Bone marrow (tissue), 2 donors: ENCODE measurements at places on chromosomes 7 and 10.

GRCh38 chr10:94351089-94351488, 11.7 kb downstream of the NOC3L start:
- DNase-seq: no peak

- DNase-seq: no peak
These were observed 5.7 kb downstream of the GATA3 start for GRCh38 chr10:8060010-8060703.

DNA sequence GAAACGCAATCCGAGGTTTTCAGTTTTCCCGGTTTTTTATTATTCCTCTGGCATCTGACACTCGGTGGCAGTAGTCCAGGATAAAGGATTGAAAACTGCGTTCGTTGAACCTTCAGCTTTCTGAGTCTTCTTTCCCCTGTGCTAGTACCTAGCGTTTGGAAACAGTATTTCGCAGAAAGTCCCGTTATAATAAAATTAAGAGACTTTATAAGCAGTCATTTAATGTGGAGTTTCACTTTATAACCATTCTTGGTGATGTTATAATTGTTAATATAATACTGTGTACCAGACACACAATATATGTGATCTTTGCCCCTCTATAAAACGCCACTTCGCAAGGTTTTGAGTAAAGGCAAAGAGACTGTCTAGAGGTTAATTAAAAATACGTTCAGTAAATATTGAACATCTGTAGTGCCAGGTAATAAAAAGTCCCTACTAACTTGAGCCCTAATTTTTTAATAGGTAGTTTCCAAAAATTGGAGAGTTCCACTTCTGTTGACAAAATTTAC, 874 bp downstream of the CISD1 start:
- DNase-seq: no peak

DNA sequence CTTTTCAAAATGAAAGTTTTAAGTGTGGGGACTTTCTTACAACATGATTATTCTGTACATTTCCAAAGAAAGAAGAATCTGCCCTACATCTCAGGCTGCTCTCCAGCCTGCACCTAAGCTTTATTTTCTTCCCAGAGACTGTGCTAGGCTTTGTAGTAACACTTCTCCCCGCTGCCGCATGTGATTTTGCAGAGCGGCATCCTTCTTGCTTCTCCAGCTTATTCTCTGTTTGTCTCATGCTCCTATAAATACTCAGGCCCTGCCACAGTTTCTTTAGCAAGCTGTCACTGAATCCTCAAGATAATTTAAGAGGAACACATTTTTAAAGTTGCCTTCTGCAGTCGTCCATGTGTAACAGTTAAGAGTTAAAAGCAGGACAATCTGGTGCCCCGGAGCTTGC, 53.5 kb downstream of the INSYN2A start:
- no peak for DNase-seq

DNA sequence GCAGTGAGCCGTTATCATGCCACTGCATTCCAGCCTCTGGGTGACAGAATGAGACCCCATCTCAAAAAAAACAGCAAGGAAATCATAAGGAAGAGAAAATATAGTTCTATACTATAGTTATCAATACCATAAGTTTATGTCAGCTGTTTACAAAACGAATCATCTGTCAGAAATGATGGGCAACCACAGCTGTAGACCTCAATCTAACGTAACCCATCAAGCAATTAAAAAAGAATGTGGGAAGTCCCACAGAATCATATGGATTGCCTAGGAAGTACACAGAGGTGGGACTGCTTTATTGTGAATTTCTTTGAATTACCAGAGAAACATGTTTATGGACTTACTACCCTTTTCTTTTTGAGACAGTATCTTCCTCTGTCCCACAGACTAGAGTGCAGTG, 6.9 kb downstream of the NRBF2 start:
- DNase-seq: no peak

DNA sequence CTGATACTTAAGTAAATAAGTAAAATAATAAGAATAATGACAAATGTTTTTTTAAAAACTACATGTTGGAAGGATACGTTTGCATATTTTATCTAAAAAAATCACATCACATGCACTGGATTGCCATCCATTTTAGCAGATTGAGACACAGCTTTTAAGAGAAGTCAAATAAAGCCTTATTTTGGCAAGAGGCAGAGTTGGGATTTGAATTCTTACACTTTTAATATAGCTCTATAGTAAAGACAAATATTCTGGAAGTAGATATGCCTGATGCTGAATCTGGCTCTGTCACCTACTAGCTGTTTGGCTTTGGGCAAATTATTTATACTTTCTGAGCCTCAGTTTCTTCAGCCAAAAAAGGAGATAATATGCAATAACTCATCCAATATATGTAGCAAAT, 386.4 kb downstream of the ETV1 start:
- DNase-seq: no peak

DNA sequence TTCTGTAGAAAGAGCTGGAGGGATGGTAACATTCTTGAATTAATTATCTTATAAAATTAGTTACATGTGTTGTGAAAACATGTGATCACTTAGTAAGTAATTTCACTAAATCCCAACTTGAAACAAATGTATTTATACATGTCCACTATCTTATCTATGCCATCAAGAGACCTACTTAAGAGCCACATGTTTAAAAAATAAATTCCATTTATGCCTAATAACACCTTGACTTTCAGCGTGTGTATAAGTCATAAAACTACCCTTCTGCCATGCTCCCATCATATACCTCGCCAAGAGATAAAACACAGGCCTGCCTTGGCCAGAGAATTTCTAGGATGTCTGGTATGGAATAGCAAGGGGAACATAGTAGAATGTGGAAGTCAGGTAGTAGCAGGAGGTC, 37.3 kb downstream of the LIPJ start:
- no peak for DNase-seq

DNA sequence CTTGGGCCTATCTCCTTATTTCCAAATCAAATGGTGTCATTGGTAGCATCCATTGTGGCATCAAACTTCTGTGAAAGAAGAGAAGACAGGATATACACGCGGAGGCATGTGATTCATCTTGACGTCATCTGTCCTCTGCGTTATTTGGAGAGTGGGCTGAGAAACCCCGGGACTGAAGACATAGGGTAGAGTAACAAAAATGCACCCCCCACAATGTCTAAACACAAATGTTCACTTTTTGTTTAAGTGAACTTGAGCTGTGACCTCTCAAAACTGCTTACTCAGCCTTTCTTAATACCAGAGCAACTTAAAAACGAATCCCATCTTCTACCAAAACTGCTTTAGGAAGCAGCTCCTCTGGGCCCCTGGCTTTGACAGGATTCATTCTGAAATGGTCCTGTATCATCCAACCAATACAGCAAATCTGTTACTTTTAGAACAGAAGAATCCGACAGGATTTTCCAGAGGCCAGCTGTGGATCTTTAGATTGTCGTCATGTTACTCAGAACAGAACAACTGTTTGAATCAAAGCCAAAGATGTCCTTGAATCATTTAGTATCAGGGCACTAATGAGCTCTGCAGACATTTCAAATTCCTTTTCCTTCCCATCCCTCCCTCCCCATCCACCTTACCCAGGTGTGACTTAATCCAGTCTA, 438.1 kb downstream of the SUGCT start:
- DNase-seq: no peak

DNA sequence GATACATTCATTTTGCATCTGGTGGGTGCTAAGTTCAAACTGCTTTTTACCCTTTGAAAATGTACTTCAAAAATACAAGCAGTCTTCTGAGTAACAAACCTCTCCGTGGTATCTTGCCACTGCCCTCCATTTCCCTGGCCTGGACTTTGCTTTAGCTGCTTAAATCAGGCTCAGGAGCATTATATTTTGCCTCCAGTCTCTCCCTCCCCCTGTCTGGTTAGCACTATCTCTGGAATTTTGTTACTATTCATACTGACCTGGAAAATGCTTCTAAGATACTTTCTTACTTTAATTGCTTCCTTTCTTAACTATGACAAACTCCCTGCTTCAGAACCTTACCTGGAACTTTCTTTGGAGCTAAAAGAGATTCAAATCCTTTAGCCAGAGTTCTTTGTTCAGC, 369.8 kb downstream of the GFRA1 start:
- no peak for DNase-seq

- no peak for DNase-seq
These were observed 49.8 kb downstream of the ELFN1 start for GRCh38 chr7:1719913-1720312.

DNA sequence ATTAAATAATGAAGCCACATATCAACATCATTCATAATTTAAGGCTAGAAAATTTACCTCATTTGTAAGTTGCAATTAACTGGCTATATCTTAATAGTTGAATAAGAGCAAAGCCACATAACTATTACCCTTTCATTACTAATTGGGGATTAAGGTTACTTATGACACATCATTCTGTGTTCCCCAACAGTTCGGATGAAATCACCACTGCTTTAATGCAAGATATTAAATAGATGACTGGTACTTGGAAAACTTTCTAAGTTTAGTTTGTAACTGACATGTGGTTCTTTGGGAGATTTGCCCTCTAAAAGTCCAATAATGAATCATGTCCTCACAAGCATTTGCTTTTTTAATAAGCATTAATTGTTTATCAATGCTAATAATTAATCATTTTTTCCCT, 109.1 kb downstream of the MTERF1 start:
- no peak for DNase-seq

DNA sequence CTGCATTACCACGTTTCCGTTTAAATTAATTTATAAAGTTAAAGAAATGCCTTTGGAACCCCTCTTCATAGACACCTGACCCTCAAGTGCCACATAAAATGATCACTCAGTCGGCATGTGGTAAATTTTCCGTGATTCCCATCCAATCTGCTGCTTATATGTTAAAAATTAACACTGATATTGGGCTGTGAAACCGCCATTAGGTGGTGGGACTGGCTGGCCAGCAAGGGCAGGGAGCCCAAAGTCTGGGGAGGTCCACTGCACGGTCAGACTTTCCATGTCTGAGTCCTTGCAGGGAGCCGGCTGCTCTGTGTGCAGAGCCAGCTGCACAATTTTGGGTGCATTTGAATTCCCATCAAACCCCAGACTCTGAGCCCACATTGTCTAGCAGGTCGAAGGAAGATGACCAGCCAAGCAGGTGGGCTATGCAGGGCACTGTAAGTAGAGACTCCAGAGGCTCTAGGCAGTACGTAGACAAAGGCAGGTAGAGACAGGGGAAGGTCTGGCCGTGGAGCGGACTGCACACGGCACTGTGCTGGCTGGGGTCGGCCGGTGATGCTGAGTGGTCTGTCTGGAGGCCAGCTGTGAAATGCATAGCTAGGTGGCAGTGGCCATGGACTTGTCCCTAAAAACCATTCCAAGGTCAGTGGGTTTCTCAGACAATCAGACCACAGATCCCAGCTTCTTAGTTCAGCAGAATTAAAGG, 122.9 kb downstream of the SH3PXD2A start:
- DNase-seq: no peak

GRCh38 chr10:70093335-70093944, 39.2 kb downstream of the AIFM2 start:
- no peak for DNase-seq

GRCh38 chr7:45278763-45279398, 121.3 kb downstream of the RAMP3 start:
- DNase-seq: no peak

GRCh38 chr7:18421297-18422002, 74.1 kb upstream of the HDAC9 start:
- no peak for DNase-seq

- DNase-seq: no peak
These were observed 39.5 kb downstream of the STEAP1B start for GRCh38 chr7:22460363-22460988.

- peak; percentile 92 for DNase-seq
These were observed at the start of gene POLR3A for GRCh38 chr10:78029269-78030226. Gene POLR3A, minus strand, starts transcription at chr10:78029515. Its CDS starts 108 bp downstream, at chr10:78029407.

DNA sequence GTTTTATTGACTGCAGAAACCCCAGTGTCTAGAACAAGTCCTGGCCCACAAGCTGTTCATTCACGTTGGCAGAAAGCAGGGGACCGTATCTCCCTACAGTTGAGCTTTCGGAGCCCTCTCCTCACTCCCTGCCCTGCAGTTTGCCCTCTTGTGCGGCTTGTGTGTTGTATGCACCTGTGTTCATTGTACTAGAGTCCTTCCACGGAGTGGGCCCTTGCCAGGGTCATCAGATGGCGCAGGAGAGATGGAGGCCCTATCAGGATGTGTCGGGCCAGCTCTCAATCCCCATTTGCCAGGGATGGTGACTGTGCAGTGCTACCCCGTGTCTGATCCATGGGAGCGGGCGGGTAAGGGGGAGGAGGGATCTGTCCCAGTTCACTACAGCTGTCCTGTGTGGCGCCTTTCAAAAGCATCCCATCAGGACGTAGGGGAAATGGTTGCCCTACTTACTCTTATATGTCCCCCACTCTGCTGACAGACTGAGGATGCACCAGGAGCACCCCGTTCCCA, 77.4 kb upstream of the PRR15 start:
- DNase-seq: no peak

DNA sequence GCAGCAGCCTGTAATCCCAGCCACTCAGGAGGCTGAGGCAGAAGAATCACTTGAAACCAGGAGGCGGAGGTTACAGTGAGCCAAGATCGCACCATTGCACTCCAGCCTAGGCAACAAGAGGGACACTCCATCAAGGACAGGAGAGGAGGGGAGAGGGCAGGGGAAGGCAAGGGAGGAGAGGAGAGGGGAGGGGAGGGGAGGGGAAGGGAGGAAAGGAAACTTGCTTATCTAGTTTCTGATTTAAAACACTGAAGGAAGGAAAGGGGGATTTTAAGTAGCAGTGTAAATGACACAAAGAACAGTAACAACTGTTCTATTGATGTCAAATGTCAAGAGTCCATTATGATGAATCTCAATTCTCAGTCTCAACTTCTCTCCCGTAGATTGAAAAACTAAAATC, 43.7 kb downstream of the SRPK2 start:
- DNase-seq: no peak

- DNase-seq: no peak
These were observed 69.7 kb downstream of the MGAM2 start for GRCh38 chr7:142181211-142181610.

DNA sequence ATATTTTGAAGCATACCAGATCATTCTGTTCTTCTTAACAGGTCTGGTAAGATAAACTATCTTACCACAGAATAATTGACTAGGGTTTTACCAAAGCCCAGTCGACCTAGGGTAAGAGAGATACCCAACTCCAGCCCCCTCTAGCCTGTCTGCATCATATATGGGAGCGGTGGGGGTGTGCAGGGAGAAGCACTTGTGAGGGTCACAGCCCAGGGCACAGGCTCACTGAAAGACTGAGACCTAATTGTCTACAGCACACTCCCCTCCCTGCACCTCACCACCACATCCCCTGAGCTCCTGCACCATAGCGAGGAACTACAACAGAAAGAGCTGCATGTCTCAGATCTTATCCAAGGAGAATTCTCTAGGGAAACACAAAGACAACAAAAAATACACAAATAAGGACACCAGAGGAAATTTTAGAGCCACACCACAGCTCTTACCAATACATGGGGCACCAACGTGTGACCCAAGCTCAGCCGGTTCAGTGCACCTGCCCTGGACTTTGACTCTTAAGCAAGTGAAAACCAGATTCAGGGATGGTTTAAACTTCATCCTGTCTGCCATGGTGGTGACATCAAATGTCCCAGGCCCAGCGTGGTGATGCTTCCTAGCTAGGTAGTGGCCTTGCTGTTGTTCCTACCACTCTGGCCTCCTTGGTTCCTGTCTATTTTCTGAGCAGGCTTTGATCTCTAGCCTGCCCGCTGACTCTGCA, 150.8 kb downstream of the HERPUD2 start:
- no peak for DNase-seq
